ENCODE measurements at places on chromosomes 5 and 9.
A peak's percentile ranks its signal among the peaks of the same experiment; 100 is the strongest.

GRCh38 chr9:32069169-32069813 lies 315.2 kb upstream of the ACO1 start:
- DNase-seq, result no peak

DNA sequence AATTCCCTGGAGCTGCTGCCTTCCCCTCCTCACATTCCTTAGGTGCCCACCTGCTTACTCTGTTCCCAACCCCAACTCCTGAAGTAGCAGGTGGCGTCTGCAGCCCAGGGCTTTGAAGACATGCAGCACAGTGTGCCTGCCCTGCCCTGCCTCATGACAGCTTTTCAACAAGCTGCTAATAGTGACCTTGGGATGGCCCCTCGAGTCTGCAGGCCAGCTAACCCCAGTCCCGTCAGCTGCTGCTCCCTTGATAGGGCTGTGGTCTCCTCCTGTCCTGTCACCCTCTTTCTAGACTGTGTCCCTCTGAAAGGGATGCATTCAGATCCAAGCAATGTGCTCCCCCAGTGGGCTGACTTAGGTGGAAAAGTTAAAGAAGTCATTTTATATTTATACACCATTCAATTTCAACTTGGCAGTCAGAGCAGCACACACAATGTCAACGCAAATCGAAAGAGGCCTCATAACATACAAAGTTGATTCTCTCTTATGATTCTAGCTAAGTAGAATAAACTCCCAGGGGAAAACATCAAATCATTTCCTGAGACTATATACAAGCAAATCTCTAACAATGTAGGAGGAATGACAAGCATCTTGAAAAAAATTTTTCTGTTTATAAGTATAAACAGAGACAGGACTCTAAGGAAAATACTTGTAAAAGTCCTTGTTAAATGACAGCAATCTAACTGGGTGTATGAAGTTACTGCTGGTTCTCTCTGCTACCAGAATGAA lies 37.9 kb downstream of the ADRB2 start:
- no peak for DNase-seq

- no peak for DNase-seq
Observed at GRCh38 chr5:142722146-142722545, 36.3 kb upstream of the FGF1 start.

- peak; percentile 28 for DNase-seq
Observed at GRCh38 chr5:63963080-63963735, 963 bp upstream of the HTR1A start.

DNA sequence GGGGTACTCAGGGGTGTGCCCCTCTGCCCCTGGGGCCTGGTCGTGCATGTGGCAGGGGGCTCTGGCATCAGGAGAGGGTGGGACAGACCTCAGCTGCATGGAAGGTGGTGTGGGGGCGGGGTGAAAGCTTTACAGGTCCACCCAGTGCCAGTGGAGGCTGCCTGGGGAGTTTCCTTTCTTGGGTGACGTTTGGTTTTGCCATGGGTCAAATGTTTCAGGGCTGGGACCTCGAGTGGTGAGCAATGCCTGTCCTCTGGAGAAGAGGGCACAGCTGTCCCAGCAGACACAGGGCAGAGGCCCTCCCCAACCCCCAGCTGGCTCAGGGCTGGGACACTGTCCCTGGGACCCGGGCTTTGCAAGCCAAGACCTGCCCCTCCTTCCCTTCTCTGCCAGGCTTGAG lies 3.6 kb downstream of the RXRA start:
- no peak for DNase-seq

DNA sequence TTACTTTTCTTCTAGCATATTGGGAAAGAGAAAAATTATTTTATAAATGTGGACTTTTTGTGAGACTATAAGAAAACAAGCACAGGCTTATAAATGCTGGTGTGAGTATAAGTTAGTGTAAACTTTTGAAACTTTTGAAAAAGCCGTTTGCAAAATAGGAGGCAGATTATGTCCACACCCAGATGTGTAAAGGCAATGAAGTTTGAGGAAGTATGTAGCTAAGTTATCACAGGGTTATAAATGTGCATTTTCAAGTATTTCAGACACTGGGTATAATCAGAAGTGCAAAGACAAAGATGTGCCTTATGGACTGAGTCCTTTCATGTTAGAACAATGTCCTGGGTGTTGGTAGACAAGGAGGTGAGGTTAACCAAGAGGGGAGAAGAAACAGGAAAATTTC lies 85.5 kb downstream of the ANXA1 start:
- no peak for DNase-seq

GRCh38 chr9:20636888-20637440 lies 14.7 kb upstream of the MLLT3 start:
- DNase-seq, result no peak

DNA sequence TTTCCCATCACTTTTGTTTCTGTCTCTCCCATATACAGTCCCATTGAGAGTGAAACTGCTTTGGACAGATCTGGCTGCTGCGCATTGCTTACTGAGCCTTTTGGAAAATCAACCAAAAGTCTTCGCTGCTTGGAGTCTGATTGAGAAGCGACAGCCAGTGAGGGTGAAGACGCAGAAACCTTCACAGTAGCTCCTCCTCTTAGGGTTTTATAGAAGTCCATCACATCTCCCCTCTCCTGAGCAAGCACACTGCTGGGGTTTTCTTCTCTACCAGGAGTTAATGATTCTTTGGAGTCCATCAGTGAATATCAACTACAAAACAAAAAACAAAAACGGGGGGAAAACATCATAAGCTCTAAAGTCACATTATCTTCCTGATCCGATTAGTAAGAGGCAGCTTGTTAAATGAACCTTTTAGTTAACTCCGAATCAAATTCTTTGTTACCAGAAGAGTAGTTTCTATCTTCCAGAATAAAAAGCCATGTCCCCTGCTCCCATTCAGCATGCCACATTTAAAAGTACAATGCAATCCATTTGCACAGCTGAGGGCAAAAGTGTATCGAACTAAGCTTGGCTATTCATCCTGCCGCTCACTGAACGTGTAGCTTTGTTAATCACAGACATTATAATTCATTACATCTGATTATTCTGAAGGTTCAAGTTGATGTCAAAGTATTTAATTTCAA lies 2.8 kb downstream of the NR3C1 start:
- DNase-seq, result no peak

GRCh38 chr9:4859035-4859434 lies 66.3 kb downstream of the RCL1 start:
- no peak for DNase-seq

DNA sequence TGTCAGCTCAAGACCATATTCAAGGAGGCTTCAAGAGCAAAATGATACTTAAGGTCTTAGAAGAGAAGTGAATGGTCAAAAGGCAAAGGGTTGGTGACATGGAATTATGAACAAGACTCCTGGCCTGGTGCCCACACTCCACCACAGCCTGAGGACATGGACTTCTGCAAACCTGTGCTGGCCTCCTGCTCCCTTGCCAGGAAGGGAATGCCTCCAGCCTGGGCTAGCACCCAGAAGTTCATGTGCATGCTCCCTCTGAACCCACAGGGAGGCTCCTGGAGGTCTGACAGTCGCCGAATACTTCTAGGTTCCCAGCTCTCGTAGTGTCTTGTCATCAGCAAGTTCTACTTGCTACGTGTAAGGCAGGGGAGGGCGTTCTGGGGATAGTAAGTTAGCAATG lies 156.7 kb downstream of the FSTL4 start:
- no peak for DNase-seq

- DNase-seq, result no peak
Observed at GRCh38 chr9:132425675-132426062, 15.7 kb downstream of the CFAP77 start.

DNA sequence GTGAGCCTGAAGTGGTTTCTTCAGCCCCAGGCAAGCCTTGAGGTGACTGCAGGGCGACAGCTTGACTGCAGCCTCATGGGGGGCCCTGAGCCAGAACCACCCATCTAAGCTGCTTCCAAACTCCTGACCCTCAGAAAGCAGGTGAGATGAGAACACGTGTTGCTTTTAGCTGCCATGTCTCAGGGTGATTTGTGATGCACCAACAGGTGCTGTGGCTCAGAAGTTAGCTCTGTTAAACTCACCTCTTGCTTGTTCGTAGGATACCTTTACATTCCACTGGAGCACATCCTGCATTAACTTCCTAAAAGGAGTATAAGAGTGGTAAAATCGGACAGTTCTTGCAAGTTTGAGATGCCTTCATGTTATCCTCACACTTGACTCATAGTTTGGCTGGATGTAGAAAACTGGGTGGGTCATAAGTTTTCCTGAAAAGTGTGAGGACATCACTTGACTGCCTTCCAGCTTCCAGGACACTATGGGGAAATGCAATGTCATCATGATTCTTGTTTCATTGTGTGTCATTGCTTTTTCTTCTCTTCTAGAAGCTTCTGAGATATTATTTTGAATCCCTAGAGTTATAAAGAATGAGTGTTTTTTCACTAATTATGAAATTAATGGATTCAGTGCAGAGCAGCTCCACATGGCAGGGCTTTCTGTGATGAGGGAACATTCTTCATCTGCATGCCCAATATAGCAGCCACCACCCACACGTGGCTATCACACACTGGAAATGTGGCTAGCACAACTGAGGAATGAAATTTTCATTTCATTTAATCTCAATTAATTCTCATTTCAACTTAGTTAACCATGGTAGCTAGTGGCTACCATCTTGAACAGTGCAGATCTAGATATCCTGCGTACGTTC lies 92.3 kb downstream of the HSD17B3 start:
- DNase-seq, result peak; percentile 71

DNA sequence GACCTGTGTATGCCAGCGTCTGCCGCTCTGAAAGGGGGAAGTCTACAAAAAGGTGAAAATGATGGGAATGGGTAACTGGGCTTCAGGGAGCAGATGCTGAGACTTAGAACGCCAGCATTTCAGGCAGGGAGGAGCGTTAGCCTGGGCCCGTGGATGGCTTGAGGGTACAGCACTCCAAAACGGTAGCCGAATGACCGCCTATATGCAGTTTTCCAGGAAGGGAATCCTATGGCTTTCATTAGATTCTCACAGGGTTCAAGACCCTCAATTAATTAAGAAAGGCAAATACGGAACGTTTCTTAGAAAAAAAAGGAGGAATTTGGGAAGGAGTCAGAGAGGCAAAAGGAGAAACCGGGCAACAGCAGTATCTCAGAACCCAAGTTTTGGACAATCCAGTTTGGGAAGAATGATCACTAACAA lies 639 bp downstream of the AMACR start:
- DNase-seq, result no peak

GRCh38 chr9:121551985-121552753 lies 52.5 kb upstream of the GGTA1 start:
- no peak for DNase-seq

- no peak for DNase-seq
Observed at GRCh38 chr5:2759696-2760461, 8.4 kb upstream of the IRX2 start.

- DNase-seq, result no peak
Observed at GRCh38 chr5:99706160-99706559, 777.4 kb upstream of the CHD1 start.

DNA sequence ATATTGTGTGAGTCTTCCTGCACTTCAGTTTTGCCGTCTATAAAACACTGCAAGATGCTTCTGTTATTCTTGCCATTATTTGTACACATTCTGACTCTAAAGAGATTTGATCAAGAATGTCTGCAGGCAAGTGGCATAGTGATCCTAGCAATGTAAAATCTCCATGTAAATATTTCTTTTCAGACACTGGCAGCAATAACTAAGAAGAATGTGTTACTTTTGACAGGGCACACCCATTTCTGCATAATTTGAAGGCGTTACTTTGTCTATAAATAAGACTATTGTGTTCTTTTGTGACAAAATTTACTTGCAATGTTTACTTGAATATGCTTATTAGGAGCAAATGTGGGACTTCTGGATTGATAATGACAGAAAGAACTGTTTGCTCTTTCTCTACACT lies 20.1 kb downstream of the RANBP3L start:
- no peak for DNase-seq

DNA sequence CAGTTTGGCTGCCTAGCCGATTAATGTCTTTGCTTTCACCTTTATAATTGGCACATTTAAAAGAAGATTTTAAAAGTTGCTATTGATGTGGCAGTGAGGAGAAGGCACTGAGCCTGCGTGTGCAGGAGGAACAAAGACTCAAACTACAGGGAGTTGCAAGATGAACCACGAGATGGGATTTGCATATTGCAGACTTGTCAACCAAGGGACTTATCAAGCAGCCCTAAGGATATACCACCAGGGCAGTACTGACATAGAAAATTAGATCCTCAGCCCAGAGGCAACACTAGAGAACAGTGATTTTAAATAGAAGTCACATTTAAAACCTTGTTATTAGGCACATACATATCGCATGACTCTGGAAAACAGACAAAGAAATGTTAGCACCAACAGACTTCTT lies 342.6 kb downstream of the GLIS3 start:
- no peak for DNase-seq

DNA sequence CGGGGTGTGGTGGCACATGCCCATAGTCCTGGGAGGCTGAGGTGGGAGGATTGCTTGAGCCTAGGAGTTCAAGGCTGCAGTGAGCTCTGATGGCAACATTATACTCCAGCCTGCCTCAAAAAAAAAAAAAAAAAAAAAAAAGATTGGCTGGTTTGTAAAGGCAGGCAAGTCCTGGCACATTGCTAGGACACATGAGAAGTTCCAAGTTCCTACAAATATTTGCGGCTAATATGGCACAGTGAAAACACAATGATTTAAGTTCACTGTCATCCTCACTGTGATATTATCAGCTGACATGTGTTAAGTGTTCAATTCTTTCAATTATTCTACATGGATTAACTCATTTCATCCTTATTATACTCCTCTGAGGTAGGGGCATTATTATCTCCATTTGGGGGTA lies 20.1 kb downstream of the TMEM268 start:
- no peak for DNase-seq

DNA sequence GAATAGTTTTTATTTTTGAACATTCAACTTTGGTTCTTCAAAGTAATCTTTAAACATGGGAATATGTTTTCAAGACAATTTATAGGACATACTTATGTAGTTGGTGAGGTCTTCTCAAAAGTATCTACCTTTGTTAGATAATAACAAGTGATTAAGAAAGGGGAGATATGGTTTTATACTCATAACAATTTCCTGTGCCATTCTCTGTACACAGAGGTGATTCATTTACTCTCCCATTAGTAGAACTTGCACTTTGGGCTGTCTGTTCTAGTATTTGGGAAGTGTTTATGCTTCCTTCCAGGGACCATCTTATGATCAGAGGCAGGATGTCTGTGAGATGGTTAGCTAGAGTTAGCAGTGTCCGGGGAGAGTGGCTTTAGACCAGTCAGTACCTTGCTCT lies 15.2 kb downstream of the LSM11 start:
- no peak for DNase-seq

- no peak for DNase-seq
Observed at GRCh38 chr9:99130069-99130468, 25.2 kb downstream of the TGFBR1 start.

DNA sequence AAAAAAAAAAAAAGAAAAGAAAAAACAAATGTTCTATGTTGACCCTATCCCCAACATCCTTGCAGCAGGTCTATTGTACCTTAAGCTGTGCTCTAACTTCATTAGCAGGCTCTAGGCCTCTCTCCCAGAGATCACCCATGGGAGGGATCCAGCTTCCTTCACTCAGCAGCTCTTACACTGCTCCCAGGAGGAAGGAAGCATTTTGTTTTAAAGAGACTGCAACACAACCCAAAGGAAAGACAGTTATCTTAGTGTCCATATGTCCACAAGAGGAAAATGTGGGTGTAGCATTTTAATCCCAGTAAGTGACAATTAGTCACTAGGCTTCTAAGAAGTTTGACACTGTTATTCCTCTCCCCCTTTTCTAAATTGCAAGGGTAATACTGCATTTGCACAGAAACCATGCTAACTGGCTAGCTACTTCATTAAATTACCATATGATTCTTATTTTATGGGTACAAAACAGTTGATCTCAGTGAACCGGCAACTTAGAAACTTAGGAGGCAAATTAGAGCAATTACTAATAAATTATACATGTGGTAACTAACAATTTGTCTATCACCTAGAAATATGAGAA lies 58.8 kb downstream of the MARCHF3 start:
- no peak for DNase-seq

GRCh38 chr9:108078811-108079210 lies 589.2 kb upstream of the KLF4 start:
- no peak for DNase-seq
